Stimulated activated CD4-positive, alpha-beta T cell treated with anti-CD3 and anti-CD28 coated beads, TNF-alpha, amount 100 ng/mL, for 24 hours (primary cell): ENCODE measurements at places on chromosomes 4 and X.

GRCh38 chr4:153318696-153319320 is 25.7 kb upstream of the MND1 start:
- DNase-seq, result no peak

- no peak for DNase-seq
These were observed 84.1 kb upstream of the NEIL3 start for GRCh38 chr4:177225605-177226004.

GRCh38 chr4:38612646-38613414 is 51.2 kb upstream of the KLF3 start:
- no peak for DNase-seq

DNA sequence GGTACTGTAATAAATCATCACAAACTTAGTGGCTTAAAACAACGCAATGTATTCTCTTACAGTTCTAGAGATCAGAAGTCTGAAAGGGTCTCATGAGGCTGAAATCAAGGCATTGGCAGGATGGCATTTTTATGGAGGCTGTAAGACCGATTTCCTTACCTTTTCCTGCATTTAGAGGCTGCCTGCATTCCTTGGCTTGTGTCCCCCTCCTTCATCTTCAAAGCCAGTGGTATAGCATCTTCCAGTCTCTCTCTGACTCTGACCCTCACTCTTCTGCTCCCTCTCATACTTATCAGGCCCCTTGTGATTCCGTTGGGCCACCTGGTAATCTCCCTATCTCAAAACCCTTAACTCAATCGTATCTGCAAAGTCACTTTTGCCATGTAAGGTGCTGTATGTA is 258.2 kb upstream of the JADE1 start:
- DNase-seq, result no peak

- no peak for DNase-seq
These were observed 33.1 kb downstream of the DCTD start for GRCh38 chr4:182884040-182884439.

- DNase-seq, result no peak
These were observed 46.1 kb upstream of the CTSO start for GRCh38 chr4:155999725-156000124.

DNA sequence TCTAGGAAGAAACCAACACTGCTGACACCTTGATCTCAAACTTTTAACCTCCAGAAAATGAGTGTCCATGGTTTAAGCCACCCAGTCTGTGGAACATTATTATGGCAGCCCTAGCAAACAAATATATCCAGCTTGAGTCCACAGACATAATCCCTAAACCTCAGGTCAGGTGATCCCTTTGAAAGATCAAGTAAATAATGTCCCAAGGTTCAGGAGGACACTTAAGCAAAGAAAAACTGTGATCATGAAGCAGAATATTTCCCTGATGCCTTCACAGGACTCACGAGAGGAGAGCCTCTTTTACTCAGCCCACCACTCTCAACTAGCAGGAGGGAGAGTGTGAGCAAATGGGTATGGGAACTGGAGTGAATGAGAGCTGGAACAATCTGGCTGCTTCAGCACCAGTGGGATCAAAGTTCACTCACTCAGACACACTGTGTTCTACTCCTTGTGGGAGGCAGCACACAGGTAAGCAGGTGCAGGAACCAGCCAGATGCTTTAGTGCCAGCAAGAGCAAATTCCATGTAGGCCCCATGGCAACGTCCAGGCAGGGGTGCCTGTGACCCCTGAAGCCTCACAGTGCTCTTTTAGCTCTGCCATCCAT is 608.4 kb downstream of the RAB28 start:
- no peak for DNase-seq

GRCh38 chrX:16484338-16484737 is 165.6 kb upstream of the S100G start:
- DNase-seq, result peak; percentile 4

GRCh38 chrX:38271154-38271716 is 50.6 kb upstream of the SRPX start:
- no peak for DNase-seq

DNA sequence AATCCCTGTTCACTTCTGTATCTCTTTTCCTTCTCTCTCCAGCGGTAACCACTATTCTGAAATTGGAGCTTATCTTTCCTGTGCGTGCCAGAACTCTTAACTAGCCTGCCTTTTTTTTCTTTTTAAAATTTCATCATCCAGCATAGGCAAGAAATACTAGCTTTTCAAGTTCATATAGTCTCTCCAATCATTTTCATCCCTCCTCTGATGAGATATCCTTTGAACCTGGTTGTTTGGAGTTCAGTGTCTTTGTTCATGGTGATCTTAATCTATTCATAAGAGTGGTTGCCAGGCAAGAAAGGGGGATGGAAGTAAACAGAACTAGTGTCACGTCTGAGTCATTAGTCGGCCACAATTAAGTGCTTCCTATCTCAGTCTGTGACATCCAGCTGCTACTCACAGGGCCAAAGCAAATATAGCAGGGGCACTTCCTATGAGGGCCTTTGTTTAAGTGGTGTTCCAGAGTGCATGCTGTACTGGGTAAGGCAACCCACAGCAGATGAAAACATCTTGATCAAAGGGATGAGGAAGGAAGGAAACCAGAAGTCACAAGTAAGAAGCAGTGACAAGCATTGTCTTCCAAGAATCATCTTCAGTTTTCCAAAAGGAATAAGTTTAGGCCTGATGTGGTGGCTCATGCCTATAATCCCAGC is 56.4 kb upstream of the XIAP start:
- DNase-seq, result no peak

DNA sequence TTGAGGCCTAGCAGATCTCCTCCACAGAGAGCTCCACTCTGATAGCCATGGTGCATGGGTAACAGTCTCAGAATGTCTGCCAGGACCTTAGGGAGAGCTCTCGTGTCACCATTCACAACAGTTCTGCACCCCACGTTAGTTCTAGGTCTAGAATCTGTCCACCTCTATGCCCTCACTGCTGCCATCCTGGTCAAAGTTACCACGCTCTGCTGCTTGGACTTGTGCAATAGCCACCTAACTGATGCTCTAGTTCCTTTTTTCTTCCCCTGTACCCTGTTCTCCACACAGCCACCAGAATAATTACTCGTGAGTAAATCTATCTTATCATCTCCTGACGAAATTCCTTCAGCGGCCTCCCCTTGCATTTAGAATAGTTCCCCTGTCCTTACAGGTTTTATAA is 268.8 kb upstream of the GATB start:
- DNase-seq, result no peak

- no peak for DNase-seq
These were observed 35.9 kb upstream of the TAPT1 start for GRCh38 chr4:16262188-16262587.

GRCh38 chr4:79178760-79179159 is 147.1 kb downstream of the NAA11 start:
- DNase-seq, result no peak

DNA sequence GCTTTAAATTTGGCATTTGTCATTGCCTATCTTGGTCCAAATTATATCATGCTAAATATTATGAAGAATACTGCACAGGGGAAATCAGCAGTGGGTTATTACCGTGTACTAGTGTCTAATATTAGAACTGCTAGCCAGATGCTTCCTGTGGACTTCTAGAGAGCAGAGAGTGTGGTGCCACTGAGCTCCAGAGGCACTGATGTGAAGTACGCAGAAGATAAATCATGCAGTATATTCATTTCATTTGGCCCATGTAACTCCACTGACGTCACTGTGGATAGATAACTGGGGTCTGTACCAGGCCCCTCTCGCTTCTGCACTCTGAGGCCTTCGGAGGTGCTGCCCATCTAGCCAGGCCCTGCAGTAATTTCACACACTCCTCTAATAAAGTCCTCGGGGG is 80.0 kb downstream of the ALPK1 start:
- DNase-seq, result no peak

DNA sequence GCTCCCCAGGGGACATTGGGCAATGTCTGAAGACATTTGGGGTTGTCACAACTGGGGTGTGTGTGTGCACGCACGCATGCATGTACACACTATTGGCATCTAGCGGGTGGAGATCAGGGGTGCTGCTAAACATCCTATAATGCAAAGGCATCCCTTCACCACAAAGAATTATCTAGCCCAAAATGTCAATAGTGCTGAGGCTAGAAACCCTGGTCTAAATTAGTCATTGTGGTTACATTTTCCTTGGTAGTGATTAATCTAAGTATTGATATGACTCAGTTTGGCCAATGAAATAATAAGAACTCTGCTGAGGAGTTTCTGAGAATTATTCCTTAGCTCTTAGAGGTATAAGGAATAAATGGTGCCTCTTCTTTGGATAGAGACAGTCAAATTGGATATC is 200.2 kb downstream of the CLCN4 start:
- no peak for DNase-seq

GRCh38 chr4:155632310-155632840 is 34.3 kb upstream of the GUCY1A1 start:
- no peak for DNase-seq

DNA sequence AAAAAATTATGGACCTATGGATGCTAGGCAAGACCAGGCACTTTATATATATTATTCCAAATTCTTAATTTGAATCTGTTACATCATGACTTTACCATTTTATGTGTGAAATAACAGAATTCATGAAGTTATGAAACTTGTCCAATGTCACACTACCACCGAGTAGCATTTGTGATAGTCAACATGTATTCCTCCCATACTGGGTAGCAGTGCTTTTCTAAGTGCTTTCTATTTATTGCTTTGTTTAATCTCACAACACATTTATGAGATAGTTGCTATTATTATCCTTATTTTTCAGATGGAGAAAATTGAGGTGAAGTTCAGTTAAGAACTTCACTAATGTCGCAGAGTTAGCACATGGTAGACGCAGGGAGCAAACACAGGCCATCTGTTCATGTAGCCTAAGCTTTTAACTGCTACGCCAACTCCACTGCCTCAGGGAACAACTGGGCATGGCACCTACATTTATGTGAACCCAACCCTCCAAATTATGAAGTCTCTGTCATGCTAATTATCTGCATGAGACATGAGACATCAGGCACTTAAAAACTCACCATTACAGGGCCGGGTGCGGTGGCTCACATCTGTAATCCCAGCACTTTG is 20.8 kb downstream of the GUCY1A1 start:
- no peak for DNase-seq

GRCh38 chrX:21993265-21993664 is 38.9 kb upstream of the PHEX start:
- DNase-seq, result no peak
